ENCODE measurements at places on chromosomes 7 and 10.
A peak's percentile ranks its signal among the peaks of the same experiment; 100 is the strongest.

DNA sequence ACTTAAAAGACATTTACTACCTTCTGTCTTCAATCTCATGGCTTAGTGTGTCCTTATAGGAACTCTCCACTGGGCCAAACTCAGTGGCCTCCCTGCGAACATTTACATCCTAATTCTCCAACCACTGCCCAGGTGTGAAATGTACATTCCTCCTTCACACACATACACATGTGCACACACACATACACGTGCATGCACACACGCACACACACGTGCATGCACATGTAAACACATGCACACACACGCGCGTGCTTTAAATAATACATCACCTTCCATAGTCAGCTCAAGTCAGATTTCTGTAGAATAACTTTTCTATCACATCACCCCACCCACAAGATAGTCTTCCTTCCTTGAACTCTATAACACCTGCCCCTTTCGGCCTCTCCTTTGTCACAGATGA lies 216.5 kb downstream of the TMEM178B start:
- no peak for DNase-seq

GRCh38 chr10:63675171-63675570 lies 154.0 kb downstream of the REEP3 start:
- peak; percentile 18 for DNase-seq

DNA sequence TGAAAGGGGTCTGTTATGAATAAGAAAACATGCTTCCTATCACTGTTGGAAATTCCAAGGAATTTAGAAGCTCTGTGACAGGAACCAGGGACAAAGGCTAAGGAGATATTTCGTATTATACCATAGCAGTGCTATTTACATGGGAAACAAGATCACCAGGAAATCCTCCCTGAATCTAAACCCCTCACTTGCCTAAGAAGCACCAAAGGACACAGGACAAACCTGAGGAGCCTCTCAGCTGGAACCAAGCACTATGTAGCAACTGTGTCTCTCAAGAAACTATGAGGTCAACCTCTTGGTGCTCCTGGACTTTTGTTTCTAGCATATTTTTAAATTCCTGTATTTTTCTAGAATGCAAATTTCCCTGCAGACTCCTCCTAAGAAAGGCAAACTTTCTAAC lies 20.8 kb upstream of the IFIT1B start:
- no peak for DNase-seq

- DNase-seq: no peak
These were observed 495.2 kb downstream of the TCERG1L start for GRCh38 chr10:130816116-130816901.

DNA sequence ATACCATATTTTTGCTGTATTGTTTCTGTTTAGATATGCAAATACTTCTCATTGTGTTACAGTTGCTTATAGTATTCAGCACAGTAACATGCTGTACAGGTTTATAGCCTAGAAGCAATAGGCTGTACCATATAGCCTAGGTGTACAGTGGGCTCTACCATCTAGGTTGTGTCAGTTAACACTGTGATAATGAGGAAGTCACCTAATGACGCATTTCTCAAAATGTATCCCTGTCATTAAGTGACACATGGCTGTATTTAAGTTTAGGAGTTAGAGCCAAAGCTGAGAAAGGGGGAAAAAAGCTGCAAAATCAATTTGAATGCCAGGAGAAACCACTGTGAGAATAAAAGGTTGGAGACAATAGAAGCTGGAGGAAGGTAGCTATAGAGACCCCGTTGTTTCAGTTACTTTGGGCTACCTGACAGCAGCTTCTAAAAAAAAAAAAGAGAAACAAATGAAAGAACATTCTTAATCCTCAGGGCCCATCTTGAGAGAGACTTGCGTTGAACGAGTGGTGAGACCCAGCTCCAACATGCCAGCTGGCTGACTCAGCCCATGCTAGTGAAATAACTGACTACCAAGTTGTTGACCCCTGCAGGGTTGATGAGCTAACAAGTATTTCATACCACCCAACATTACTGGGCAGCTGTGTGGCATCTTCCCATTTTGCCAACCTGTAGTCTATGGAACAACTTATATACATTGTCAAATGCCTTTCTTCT lies 8.7 kb downstream of the STARD3NL start:
- peak; percentile 69 for DNase-seq

DNA sequence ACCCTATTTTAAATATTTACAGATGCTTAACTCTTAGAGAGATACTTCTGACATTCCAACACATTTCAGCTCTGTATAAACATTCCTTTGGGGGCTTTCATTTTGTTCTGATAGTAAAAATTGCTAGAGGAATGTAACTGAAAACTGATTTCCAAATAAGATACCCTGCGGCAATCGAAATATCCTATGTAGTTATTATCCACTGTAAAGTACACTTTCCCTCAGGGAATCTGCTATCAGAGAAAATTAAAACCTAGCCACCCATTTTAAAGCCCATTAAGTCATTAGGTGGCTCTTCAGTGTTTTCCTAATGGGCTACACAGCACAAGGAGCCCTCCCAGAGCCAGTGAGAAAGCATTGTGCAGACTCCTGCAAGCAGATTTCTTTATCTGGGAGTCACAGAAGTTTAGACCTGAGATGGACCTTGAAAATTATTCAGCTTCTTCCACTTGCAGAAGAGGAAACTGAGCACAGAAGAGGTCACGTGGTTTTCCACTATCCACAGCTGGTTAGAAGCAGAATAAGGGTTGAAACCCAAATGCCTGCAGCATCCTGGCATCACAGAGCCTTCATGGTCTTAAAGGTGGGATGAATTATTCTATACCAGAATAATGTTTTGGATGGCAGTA lies 12.6 kb upstream of the CPVL start:
- no peak for DNase-seq

DNA sequence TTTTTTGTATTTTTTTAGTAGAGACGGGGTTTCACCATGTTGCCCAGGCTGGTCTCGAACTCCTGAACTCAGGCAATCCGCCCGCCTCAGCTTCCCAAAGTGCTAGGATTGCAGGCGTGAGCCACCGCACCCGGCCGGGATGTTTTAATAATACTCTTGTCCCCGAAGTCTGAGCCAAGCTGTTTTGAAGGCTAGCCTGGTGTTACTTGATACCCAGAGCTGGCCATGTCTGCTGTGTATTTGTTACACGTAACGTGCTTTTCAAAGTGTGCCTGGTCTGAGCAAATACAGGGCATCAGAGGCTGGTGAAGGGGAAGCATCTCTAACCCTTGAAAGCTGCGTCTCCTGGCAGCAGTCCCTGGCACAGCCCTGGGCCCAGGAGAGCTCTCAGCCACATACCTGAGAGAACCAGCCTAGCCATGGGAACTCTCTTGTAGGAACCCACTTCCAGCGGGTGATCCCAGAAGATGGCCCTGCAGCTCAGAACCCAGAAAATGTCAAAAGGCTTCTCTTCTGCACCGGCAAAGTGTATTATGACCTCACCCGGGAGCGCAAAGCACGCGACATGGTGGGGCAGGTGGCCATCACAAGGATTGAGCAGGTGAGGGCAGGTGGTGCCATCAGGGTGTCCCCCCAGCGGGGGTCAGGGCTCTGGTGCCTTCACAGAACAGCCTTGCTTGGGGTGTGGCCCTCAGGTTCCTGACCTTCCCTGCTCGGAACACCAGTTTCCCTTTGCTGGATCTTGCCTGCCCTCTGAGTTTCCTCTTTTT lies 41.7 kb upstream of the ZMIZ2 start:
- DNase-seq: no peak

DNA sequence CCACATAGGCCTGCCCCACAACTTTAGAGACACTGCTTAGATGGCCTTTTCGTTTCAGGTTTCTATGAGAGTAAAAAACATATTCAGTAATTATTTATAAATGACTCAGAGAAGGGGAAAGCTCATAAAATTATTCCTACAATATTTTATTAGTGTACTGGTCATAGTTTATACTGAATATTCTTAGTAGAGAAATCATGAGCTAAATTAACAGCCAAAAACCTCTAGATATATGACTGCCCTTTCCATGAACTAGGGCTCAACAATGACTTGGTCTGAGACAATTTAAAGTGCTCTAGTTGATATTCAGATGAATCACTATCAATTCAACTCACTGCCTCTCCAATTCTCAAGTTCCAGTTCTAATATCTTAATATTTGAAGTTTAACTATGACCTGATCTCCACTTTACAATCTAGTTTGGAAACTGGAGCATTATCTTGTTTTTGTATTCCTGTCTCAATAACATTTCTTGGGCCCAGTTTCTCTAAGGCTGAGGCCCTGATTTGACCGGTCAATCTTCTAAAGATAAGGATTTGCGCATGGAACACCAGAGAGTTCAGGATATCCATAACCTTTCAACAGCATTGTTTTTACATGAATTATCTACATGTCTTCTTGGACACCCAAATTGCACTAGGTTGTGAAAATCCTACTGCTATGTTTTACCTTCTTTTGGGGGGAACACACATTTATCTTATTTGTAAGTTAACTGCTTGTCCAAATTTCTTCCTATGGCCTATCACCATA lies 141.6 kb downstream of the DGKB start:
- DNase-seq: no peak

DNA sequence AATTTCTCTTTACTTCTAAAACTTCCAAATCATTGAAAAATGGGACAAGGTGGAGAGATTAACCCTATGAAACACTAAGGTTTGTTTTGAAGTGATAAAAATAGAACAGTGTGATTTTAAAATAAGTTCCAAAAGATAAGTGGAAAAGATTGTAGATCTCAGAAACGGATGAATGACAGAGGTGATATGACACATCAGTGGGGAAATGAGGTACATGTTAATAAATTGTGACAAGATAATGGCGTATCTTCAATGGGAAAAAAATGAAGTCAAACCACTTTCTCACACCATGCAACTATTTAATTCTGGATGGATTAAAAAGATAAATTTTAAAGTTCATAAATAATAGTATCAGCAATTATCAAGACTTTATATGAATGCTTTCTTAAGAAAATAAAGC lies 159.7 kb upstream of the VWC2 start:
- no peak for DNase-seq

DNA sequence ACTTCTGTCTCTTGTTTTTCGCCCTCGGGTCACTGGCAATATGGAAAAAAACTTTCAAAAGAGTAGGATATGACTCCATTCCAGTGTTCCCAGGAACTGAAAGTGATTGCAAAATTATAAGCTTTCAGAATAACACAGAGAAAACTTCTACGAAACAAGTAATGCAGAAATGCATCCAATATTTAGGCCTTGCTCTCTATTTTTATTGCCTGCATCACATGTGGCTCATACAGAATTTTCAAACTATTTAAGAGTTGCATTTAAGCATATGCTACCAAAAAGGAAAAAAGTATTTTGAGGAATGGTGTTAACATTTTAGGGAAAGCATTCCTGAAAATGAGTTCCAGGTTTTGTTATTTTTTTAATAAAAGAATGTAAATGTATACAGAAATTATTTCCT lies 228.0 kb downstream of the CACNB2 start:
- DNase-seq: no peak

GRCh38 chr7:97731736-97732564 lies at the start of gene TAC1:
TSS of gene TAC1 (plus strand) at chr7:97732086. CDS start at chr7:97732613, 527 bp downstream.
- no peak for DNase-seq

DNA sequence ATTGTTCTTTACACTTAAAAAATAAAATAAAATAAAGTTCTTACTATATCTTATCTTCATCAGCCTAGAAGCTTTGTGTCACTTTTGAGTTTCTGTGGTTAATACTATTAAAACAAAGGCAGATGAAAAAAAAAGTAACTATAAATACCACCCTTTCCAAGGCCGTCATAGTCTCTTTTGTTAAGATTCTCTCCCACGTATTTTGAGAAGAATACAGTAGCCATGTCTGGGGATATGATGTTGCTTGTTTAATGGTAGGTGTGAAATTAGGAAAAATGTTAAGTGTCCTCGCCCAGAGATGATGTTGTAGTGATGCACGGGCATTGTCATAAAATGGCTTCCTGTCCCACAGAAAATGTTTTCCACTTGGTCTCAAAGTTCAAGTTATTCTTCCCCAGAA lies 223.9 kb downstream of the NEBL start:
- no peak for DNase-seq

DNA sequence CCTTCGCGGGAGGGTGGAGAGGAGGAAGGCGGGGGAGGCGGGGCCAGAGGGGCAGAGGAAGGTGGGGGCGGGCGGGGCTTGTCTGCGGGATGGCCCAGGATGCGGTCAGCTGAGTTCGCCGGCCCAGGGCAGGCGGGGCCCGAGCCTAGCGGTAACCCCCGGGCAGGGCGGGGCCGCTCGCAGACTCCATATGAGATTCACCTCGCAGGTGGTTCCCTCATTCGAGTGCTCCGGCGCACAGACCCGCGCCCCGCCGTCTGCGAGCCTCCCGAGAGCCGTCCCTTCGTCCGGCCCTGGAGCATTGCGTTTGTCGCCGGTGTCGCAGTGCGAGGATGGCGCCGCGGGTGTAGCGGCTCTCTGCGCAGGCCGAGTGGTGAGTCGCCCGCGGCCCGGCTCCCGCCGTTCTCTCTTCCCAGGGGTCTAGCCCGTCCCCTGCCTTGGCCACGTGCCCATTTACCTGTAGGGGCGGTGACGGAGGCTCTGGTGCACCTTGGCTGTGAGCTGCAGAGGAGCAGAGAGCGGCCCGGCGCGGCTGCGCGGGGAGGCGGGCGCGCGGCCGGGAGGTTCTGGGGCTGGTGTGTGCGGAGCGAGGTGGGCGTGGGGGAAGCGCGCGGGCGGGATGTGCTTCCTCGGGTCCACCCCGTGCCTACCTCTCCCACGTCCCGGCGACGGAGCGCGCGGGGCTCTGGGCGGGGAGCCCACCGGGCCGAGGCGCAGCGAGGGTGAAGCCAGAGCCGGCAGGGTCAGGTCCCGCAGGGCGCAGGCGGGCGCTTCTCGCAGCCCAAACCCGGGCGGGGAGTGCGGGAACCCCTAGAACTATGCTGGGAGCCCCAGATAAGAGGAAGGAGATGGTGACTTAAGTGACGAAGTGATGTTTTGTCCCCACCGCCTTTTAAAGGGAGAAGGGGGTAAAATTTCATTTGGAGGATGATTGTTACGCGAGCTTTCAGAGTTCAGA lies at the start of gene UPP1:
Gene UPP1, plus strand, starts transcription at position 220 of the 958 bp plus-strand sequence. CDS start 5,519 bp downstream, outside the sequence.
- no peak for DNase-seq

- DNase-seq: no peak
These were observed 5.2 kb downstream of the EGFR start for GRCh38 chr7:55023841-55024505.

DNA sequence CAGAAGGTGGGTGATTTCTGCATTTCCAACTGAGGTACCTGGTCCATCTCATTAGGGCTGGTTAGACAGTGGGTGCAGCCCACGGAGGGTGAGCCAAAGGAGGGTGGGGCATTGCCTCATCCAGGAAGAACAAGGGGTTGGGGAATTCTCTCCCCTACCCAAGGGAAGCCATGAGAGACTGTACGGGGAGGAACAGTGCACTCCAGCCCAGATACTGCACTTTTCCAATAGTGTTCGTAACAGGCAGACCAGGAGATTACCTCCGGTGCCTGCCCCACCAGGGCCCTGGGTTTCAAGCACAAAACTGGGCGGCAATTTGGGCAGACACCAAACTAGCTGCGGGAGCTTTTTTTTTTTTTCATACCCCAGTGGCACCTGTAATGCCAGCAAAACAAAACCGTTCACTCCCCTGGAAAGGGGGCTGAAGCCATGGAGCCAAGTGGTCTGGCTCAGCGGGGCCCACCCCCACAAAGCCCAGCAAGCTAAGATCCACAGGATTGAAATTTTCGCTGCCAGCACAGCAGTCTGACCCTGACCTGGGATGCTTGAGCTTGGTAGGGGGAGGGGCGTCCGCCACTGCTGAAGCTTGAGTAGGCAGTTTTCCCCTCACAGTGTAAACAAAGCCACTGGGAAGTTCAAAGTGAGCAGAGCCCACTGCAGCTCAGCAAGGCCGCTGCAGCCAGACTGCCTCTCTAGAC lies 31.2 kb downstream of the ARMC10 start:
- DNase-seq: peak; percentile 49

GRCh38 chr7:16416289-16417282 lies 4.8 kb downstream of the CRPPA start:
- DNase-seq: peak; percentile 91

- no peak for DNase-seq
These were observed 44.4 kb downstream of the SLC35G1 start for GRCh38 chr10:93938140-93938539.

Measured in mesenchymal stem cell (in vitro differentiated cells and primary cell).